ENCODE measurements at places on chromosomes 4 and X.

DNA sequence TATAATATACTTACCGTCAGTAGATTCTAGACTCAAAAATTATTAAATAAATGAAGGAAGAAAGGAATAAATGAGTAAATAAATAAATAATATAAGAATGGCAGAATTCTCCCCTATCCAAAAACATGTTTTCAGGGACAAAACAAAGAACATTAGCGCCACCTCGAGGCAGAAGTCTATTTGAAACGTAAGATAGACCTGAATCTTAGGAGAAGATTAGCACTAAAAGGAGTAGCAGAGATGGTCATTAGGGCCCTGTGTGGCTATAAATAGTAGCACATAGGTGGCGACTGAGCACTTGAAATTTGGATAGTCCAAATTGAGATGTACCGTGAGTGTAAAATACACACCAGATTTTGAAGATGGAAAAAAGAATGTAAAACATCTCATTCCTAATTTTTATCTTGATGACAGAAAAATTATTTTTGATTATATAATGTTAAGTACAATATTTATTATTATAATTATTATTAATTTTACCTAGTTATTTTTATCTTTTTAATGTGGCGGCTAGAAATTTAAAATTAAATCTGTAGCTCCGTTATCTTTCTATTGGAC is 24.3 kb upstream of the SRD5A3 start:
- DNase-seq: peak; percentile 64

DNA sequence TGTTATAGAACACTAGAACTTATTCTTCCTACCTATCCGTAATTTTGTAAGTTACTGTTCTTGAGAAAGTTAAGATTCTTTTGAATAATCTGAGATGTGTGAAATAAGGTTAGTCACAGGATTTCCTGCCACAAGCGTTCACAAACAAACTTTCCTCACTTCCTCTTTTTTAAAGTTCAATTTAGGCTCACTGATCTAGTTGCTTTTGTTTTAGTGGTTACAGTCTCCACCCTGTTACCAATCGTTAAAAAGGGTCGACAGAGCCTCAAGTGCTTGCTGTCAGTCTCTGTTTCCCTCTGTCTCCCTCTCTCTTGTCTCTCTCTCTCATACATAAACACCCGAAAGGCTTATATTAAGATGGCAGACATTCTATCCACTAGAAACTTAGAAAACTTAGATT is 35.9 kb upstream of the STK26 start:
- no peak for DNase-seq

- DNase-seq: no peak
Measured at GRCh38 chr4:144185086-144185485, 44.6 kb upstream of the GYPA start.

DNA sequence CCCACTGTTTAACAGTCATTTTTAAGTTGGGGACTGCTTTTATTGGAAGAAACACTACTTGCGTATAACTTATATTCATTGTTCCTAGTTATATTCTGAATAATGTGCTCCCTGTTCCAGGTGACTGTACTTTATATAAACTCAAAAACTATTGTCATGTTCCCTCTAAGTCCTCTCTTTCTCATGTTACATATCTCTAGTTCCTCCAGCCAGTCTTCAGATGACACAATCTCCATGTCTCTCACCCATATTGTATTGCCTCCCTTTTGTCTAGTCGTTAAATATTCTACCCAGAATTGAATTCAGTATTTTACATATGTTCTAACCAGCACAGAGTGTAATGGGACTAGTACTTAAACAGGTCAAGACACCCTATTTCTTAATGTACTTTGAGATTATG is 5.3 kb downstream of the VAMP7 start:
- DNase-seq: no peak

GRCh38 chr4:1410491-1411325 is 4.5 kb upstream of the NKX1-1 start:
- DNase-seq: peak; percentile 76

DNA sequence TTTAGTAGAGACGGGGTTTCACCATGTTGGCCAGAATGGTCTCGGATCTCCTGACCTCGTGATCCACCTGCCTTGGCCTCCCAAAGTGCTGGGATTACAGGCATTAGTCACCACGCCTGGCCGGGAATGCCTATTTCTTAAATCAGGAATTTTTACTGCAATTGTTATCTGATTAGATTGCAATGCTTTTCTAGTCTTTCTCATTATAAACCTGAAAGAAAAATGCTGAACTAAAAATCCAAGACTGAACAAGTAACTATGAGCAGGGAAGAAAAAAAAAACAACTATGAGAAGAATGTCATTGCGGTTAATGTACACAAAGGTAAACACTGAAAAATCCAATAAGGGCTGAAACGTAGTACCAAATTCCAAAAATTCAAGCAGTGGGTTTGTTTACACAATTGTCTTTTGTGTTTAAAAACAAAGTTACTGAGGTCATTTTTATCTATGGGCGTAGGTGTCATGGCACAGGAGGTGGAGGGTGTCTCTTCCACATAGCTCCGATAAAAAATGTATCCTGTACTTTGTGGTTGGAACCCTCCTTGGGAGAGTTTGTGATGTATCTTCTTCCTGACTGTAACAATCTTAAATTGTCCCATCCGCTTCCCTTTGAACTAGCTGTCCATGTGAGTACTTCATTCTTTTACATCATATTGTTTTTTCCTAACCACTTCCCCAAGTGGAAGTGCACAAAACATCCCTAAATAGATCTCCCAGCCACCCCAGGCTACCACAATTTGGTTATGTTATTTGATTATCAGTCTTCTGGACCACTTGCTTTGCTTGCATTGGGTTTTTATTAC is 11.1 kb upstream of the TMEM156 start:
- no peak for DNase-seq

DNA sequence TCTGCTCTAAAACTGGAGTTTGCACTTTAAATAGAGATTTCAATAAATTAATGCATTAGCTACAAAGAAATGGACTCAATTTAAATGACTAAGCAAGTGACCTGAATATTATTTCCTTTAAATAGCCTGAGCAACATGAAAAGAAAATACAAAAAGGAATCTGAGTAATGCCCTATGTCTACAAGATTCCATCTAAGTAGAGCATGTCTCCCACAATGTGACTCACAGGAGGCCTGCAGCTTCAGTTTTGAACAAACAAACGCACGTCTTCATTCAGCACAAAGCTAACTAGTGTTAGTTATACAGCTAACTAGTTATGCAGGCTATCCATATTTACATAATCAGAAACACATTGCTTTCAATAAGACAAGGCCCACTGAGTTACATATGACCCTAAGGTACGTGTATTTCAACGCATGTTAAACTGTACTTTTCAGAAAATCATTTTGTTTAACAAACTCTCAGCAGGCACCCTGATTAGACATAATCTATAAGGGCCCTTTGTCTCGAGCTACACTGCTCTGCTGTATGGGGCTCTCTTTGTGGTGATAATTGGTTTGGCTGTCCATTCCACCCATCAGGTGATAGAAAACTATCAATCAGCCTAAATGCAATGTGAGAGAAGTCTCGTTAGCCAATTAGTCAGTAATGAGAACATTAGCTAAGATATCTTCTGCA is 116.5 kb downstream of the MAML3 start:
- no peak for DNase-seq

DNA sequence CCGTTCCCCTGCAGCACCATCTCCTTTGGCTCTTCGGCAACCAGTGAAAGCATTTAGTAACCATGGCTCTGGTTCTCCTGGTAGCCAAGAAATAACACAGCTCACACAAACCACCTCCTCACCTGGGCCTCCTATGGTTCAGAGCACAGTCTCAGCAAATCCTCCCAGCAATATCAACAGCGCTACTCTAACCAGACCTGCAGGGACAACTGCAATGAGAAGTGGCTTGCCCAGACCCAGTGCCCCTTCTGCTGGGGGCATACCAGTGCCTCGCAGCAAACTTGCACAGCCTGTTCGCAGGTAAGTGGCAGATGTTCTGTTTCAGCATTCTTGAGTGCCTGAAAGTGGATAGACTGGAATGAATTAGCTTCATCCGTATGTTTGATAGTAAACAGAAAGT is 63.0 kb upstream of the SLC10A4 start:
- no peak for DNase-seq

GRCh38 chr4:148235809-148236208 is 206.4 kb downstream of the NR3C2 start:
- no peak for DNase-seq

DNA sequence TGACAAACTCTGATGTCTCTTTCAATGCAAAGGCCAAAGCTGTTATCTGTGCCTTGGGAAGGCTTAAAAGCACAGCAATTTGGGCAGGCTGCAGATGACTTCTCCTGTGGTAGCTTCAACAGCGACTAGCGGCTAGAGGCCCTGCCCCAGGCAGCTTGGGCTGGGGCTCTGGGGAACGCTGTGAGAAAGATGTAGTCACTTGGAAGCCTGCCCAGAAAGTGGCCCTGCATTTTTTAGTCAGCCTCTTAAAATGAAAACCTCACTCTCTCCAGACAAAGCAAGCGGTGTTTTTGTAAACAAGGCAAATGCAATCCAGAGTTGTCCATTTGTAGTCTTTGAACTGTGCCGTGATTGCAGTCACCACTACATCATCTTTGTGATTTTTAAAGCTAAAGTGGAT is 27.5 kb downstream of the PCYT1B start:
- DNase-seq: no peak

Data from NT2/D1 (cell line).